ENCODE measurements at places on chromosomes 2 and 18.
A peak's percentile ranks its signal among the peaks of the same experiment; 100 is the strongest.

DNA sequence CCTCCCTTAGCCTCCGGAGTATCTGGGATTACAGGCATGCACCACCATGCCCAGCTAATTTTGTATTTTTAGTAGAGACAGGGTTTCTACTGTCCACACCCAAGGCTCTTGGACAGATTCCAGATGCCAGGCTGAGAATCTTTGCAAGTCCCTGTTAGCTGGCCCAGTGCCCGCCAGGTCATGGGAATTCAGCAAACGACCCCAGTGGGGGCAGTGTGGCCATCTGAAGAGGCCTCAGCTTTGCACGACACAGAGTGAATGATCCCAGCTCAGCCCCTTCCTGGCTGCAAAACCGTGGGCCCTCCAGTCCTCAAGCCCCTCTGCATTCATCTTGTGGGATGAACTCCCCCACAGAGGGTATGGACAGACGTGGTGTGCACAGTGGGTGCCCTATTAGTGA is 179.5 kb upstream of the ID2 start:
- DNase-seq, result no peak

DNA sequence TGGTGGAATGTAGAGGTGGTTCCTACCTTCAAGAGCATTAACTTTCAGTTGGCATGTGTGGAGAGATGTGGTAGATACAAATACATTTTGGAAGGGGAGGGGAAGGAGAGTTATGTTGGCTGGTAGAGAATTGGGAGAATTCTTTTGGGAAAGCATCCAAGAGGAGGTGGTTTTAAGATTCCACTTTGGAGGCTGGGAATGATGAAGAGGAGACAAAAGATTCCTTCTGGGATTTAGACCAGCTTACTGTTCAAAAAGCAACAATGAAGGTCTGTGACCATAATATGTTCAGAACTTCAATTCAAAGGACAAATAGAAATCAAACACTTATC is 120.8 kb upstream of the FOSL2 start:
- DNase-seq, result no peak

- DNase-seq, result no peak
Observed at GRCh38 chr2:117833911-117834310, 19.4 kb downstream of the DDX18 start.

DNA sequence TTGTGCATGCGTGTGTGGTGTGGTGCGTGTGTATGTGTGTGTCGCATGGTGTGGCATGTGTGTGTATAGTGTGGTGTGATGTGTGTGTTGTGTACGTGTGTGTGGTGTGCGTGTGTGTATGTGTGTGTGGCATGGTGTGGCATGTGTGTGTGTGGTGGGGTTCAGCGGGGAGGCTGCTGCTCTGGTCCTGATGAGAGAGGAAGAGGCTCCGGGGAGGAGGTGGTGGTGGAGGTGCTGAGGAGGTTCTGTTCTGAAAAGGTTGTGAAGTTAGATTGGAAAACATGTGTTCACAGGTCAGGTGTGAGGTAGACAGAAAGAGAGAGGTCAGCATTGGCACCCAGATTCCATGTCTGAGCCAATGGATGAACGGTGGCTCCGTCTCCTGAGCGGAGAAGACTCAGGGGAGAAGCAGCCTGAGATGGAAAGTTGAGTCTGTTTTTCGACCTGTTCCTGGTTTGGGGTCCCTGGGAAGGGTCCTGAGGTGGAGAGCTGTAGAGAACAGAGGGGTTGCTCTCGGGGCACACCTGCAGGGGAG is 67.2 kb upstream of the HDAC4 start:
- peak; percentile 78 for DNase-seq

DNA sequence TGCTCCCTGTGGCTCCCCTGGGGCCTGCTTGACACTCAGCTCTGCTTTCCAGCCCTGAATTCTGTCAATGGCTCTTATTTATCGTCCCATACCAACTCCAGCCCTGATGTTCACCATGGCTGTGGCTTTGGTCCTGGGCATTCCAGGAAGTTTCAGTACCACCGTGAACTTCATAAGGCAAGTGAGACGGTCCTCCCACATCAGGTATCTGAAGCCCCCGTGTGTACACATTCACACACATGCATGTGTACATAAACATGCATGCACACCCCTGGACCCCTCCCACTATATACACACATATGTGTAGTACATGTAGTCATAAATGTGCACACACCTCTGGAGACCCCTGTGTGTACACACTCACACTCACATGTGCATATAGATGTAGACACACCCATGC is 43.3 kb upstream of the PUM2 start:
- DNase-seq, result peak; percentile 38

GRCh38 chr2:145123606-145124005 is 603.7 kb upstream of the ZEB2 start:
- DNase-seq, result no peak

DNA sequence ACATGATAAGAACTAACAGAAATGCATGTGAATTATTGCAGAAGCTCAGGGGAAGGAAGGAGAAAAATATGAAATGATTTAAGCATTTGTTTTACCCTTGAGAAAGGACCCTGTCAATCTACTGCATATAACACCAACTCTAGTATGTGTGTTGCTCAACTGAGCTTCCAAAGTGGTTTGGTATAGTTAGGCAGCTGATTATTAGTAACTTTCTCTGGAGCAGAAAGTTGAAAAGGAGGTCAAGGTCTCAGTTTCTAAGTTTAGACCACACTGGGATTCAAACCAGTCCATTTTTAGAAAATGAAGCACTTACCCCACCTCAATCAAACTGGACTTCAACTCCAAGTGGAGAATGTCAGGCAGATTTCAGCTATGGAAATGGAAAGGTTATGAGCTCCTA is 123.3 kb upstream of the CDC42EP3 start:
- DNase-seq, result no peak

- no peak for DNase-seq
Observed at GRCh38 chr18:52216109-52216508, 123.9 kb upstream of the DCC start.

GRCh38 chr2:99139003-99139402 is 2.5 kb upstream of the C2orf15 start:
- DNase-seq, result no peak

DNA sequence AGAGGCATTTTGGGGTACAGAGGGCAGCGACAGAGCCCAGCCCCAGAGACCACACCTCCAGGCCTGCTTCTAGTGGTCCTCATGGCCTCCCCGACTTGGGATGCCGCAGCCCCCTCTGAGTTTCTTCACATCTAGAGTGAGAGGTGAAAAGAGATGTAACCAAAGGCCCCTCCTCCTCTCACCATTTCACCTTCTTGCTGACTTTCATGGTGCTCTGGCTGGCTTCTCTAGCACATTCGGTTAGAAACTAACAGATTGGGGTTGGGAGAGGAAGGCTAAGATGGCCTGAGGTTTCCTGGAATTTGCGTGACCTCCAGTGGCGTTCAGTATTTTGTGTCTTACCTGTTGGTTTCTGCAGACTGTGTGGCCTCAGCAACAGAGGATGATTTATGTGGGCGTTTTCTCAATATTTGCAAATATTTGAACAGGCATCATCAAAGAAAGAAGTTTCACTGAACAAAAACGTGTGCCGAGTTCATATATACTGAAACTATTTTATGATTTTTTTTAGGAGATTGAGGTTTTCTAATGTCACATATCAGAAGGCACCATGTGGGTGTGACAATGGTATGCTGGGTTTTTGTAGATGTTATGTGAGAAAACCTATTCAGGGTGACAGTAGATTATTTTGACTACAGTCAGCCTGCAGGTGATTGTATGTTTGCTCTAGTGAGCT is 69.9 kb upstream of the BCL2L11 start:
- DNase-seq, result peak; percentile 60

GRCh38 chr18:24530630-24531111 is 70.2 kb downstream of the HRH4 start:
- DNase-seq, result no peak

GRCh38 chr2:33395655-33396249 is 80.7 kb upstream of the RASGRP3 start:
- no peak for DNase-seq

- DNase-seq, result no peak
Observed at GRCh38 chr2:8893474-8893873, 56.1 kb upstream of the KIDINS220 start.

DNA sequence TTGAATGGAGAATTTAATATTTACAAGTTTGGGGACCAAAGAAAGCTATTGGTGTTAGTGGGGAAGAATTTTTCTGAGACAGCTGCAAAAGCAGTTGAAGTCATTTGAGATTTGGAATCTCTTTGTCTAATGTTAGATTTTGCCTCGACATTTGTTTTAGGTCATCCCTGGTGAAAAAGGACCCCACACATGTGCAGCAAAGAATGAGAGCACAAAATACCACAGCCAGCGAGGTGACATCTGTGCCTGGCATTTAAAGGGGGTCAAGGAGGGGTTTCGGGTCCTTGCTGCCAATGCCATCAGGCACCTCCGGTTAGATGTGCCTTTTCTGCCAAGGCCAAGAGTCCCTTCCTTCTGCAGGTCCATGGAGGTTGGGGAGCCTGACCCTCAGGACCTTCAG is 173.3 kb downstream of the TRIB2 start:
- DNase-seq, result no peak

- no peak for DNase-seq
Observed at GRCh38 chr18:54268751-54269150, 566 bp upstream of the POLI start.

- no peak for DNase-seq
Observed at GRCh38 chr2:109545828-109546713, 67.7 kb downstream of the SEPTIN10 start.

GRCh38 chr2:74384051-74384450 is 3.9 kb upstream of the DCTN1 start:
- DNase-seq, result no peak

GRCh38 chr18:59681521-59682004 is 15.7 kb downstream of the CCBE1 start:
- DNase-seq, result no peak

DNA sequence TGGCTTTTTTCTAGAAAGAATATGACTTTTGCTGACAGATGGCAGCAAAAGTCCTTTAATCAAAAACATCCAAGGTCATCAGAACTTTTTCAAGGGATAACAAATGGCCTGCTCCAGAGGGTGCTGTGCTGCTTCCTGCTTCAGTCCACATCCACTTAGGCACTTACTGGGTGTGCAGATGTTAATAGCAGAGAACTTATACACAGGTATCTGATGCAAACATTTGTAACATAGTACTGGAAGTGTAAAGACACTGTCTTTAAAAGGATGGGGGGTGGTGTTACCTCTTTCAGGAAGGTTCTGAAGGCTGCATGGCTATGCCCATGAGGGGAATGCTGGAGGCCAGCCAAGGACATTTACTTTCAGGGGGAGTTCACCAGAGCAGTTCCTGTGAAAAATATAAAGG is 5.5 kb downstream of the HOXD8 start:
- no peak for DNase-seq

DNA sequence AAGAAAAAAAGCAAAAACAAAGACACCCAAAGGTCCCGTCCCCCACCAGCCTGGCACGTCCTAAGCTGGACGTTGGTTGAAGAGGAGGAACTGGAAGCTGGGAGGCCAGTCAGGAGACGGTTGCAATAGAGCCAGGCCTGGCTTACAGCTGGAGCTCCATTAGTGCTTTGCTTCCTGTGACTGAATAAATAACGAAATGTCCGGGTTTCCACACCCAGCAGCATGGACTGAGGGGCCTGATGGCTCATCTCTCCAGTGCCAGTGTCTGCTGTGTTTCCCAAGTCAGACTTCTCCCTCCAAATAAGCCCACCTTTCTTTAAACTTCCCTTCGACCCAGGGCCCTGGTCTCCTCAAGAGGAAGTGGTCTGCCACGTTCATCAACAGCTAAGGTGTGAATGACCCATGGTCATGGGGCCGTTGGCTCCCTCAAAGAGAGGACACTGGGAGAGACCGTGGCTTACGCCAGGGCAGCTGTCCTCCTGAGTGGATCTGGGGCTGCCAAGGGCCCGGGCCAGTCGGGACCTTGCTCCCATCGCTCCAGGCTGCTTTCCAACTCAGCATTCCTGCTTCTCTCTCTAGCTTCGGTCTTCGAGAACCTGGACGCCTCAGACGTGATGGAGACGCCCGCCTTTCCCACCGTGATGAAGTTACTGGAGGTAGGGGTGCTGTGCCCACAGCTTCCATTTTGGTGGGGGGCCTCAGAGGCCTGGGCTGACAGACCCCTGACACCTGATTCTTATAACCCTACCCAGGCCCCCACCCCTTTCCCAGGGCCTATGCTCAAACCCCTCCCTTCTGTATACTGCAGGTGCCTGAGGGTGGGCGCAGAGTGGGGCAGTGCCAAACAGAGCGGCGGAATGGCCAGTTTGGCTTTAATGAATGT is 44.9 kb downstream of the MYO7B start:
- DNase-seq, result peak; percentile 82

DNA sequence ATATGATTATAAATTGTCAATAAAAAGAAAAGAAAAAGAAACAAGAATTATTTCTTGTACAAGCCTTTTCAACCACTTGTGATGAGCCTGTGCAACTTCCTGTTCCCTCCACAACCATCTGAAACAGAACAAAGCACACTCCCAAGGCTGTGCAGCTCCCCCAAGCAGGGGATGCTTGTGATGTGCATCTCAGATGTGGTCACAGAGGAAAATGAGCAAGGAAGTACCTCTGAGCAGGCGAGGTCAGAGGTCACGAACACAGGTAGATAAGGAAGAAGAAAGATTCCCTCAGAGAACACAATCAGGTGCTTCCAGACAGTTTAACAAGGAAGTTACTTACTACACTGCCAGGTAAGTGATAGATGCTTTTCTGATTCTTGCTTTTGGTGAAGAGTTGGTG is 274.8 kb upstream of the SLC39A10 start:
- no peak for DNase-seq

DNA sequence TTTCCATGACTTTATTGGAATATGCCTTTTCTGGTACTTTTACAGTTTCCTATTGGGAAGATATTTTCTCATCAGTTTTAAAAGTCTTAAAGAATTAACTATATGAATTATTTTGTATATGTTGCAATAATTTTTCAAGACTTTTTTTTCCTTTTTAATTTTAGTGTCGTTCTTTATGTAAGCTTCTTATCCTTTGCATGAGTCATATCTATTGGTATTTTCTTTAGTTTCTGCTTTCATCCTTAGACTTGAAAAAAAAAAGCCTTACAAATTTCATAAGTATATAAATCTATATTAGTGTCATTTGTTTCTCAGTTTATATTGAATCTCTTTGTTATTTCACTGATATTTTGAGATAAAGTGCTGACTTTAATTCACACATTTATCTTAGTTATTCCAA is 94.9 kb downstream of the DSEL start:
- DNase-seq, result no peak

DNA sequence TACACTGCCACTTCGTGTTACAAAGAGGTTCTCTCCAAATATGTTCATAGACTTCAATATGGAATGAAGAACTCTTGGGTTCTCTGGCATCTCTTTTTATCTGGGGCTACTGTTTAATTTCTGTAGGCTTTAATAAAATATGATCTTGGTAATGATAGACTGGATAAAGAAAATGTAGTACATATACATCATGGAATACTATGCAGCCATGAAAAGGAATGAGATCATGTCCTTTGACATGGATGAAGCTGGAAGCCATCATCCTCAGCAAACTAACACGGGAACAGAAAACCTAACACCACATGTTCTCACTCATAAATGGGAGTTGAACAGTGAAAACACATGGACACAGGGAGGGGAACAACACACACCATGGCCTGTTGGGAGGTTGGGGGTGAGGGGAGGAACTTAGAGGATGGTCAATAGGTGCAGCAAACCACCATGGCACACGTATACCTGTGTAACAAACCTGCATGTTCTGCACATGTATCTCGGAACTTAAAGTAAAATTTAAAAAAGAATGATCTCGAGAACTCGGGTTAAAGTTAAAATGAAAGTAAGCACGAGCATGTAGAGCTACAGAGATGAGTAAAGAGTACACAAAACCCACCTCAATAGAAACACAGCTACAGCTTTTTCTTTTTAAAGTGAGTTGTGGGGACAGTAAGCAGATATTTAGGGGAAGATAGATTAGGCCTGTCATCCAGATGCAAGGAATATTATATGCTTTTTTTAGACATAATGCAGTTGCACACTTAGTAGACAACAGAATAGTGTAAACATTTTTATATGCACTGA is 102.3 kb downstream of the SGPP2 start:
- no peak for DNase-seq

Data from osteocyte (in vitro differentiated cells).